Epithelial cell of esophagus (primary cell): ENCODE measurements at places on chromosomes 4 and X.

DNA sequence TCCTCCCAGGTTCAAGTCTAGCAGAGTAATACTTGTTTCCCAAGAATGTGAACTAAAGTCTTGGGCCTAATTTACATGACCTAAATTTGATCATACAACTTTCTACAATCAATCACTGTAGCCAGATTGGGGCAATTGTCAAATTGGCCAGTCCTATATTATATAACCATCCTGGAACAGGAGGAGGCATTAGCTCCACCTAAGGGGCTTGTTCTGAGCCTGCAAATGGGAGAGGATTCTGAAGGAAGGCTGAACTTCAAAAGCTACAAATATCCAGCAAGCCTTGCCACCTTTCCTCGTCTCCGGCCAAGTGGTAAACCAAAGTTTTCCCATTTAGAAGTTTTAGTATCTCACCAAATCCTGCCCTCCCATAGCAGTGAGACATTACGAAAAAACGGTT is 1289.6 kb upstream of the TENM3 start:
- DNase-seq = peak; percentile 24

DNA sequence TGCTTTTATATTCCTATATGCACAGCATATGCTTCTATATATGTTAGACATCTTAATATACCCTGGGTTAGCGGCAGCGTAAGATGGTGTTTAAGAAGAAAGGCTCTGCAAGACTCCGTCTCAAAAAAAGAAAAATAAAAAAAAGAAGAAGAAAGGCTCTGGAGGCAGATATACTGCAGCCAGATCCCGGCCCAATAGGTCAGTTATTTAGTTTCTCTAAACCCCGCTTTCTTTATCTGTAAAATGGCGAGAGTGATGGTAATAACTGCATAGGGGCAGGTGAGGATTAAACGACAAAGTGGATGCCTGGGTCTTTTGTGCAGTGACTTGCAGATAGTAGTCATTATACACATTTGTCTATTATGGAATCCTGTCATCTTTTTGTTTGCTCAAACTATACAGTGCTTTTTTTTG is 115.2 kb downstream of the NAA11 start:
- no peak for DNase-seq

- DNase-seq = no peak
Observed at GRCh38 chrX:5242091-5242790, 986.4 kb downstream of the NLGN4X start.

DNA sequence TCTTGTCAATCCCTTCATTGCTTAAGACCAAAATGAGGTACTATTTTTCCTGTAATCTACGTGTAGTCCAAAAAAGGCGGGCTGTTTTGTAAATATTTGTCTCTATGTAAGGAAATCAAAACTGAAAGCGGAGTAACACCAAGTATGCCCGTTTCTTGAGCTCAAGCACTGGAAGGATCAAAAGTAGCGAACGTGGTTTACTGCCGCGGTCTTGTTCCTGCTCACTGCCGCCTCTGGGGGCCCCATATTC is 71.5 kb downstream of the AFF1 start:
- DNase-seq = no peak

DNA sequence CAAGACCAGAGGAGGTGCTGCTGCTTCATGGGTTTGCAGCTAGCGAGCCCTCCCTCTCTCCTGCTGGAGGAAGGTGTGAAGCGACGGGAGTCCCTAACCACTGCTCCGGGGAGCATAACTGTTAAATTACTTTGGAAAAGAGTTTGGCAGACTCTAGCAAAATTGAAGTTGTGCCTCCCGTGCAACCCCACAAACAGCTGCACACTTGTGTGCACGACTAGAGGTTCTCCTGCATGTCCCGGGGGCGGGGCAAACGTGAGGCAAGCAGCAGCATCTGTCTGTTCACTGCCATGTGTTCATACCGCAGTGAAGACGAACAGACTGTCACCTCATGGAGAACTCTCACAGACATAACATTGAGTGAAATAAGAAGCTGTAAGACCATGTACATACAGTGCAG is 34.5 kb downstream of the TNIP2 start:
- no peak for DNase-seq

- DNase-seq = no peak
Observed at GRCh38 chrX:152212969-152213368, 74.6 kb upstream of the MAGEA10 start.

DNA sequence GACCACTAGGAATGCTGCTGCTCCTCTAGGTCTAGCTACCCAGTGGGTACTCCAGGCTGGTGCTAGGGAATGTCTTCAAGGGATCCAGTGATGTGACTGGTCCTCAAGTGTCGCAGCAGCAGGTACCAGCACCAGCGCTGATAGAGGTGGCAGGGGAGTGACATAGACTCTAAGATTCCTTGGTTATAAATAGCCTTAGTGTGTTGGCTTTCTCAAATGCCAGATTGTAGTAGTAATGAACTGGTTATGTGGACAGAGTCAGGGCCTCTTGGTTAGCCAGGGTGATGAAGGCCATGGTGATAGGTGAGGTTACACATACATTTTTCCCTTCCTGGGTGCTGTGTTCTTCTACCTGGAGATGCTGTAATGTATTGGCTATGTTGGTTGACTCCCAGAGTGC is 38.3 kb downstream of the DCLK2 start:
- DNase-seq = no peak

- peak; percentile 49 for DNase-seq
Observed at GRCh38 chrX:46574774-46575381, 1.3 kb downstream of the CHST7 start.

DNA sequence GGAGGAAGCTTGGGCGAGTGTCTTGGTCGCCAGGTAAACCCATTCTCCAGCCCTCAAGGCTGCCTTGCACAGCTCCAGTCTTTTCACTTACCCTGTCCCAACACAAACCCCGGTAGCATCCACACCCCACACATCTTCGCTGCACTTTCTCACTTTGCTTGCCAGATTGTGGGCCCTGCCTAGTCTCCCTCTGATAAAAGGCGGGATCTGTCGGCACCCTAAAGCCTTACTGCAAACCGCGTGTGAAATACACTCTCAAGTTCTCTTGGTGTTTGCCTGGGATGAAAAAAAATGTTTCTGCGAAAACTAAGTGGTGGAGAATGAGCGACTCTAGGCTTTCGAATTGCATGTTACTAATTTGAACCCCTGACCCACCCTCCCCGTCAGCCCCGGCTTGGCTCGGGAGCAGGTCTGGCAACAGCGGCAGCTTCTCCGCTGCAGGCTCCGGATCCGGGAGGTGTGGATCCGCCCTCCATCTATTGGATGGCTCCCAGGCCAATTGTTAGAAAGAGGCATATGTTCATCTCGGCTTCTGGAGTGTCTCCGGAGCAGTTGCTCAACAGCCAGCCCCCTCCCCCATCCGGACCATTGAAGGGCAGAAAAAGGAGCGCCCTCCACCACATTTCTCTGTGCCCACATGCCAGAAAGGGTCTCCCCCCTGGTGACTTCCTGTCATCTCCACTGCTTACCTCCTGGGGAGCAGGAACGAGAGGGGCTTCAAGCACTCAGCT is 3.0 kb upstream of the CITED1 start:
- DNase-seq = peak; percentile 72

GRCh38 chr4:127018381-127018780 is 614.4 kb upstream of the INTU start:
- no peak for DNase-seq

- DNase-seq = no peak
Observed at GRCh38 chr4:53012738-53013137, 150.6 kb downstream of the RASL11B start.

GRCh38 chr4:78417603-78418002 is 134.0 kb upstream of the ANXA3 start:
- peak; percentile 81 for DNase-seq

GRCh38 chr4:48068182-48068581 is 51.6 kb downstream of the NIPAL1 start:
- DNase-seq = no peak

- no peak for DNase-seq
Observed at GRCh38 chr4:113976741-113977525, 2.5 kb downstream of the ARSJ start.

GRCh38 chrX:124030520-124030919 is 69.0 kb downstream of the STAG2 start:
- DNase-seq = peak; percentile 44

DNA sequence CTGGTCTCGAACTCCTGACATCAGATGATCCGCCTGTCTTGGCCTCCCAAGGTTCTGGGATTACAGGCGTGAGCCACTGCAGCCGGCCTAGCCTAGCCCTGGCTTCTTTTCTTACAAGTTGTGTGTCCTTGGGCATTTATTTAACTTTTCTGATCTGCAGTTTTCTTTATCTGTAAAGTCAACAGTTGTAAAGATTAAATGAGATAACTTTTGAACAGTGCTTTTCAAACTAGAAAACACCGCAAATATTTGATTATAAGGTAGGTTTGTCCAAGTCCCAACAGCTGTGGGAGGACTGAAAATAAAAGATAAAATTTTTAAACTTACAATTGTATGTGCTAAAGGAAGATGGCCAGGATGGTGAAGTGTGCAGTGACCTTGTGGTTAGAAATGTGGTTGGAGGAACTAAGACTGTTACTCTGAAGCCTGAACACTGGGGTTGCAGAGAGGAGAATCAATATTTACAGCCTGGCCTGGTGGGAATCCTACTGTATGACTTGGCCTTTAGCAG is 44.8 kb downstream of the GSX2 start:
- no peak for DNase-seq

GRCh38 chrX:119648421-119648775 is 42.2 kb upstream of the NKRF start:
- DNase-seq = no peak

DNA sequence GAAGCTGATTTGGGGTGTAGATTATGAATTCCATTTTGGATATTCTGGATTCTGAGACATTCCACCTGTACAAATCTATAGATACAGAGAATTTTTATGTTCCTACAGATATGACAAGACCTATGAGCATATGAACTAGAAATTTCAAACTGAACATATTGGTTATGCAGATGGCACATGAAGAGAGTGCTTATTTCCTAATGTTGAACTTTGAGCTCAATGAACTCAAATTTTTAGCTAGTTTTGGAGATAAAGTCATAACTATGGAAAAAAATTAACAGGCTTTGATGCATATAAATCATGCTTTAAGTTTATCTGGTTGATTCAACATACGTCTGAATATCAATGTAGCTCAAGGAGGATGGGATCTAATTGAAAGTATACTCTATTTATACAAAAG is 8.9 kb downstream of the CHIC2 start:
- DNase-seq = no peak

- no peak for DNase-seq
Observed at GRCh38 chr4:76589402-76589801, 154.4 kb downstream of the SHROOM3 start.

- no peak for DNase-seq
Observed at GRCh38 chrX:40632199-40632598, 9.0 kb downstream of the MPC1L start.

- peak; percentile 43 for DNase-seq
Observed at GRCh38 chr4:74504212-74504611, 59.3 kb downstream of the AREG start.

GRCh38 chrX:9644335-9644734 is 121.3 kb downstream of the GPR143 start:
- no peak for DNase-seq

DNA sequence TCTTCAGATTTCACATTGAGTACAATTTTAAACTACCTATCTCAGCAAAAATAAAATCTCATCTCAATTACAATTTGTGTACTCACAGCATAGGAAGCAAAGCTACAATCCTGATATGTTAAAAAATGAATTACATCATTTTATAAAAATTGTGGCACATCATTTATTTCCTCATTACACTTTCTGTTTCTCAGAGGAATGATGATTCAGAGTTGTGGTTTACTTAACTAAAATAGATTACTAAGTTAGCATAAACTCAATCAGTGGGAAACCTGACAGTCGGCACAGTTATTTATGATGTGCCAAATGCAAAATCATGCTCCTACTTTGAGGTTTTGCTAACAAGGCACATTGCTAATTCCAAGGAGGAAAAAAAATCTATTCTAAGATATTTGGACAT is 325.0 kb downstream of the FBXO8 start:
- peak; percentile 54 for DNase-seq

GRCh38 chr4:174946246-174946645 is 28.1 kb downstream of the ADAM29 start:
- no peak for DNase-seq

GRCh38 chr4:174763454-174764104 is 65.5 kb downstream of the GLRA3 start:
- peak; percentile 16 for DNase-seq

GRCh38 chr4:184479516-184479950 is 5.2 kb upstream of the IRF2 start:
- DNase-seq = no peak

GRCh38 chr4:142776026-142776425 is 70.1 kb downstream of the INPP4B start:
- DNase-seq = no peak

- DNase-seq = peak; percentile 94
Observed at GRCh38 chrX:121781991-121782390, 734.6 kb downstream of the GLUD2 start.

- no peak for DNase-seq
Observed at GRCh38 chr4:8837181-8837841, 34.3 kb downstream of the HMX1 start.

DNA sequence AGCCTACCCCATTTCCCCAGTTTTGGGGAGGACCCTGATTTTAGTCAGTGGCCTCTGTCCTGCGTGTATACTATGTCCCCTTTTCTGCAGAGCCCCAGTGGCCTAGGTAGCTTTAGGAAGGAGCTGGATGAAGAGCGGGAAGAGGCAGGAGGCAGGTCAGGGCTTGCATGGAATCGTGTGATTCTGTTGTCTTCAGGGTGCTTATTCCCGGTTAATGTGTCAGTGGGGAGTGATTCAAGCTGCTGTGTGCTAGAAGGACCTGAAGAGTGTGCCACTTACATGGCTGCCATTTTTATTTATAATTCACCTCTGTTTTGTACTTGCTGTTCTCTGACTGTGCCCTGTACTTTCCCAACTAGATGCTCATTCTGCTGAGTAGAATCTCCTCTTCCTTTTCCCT is 127.3 kb upstream of the AMOT start:
- DNase-seq = peak; percentile 84

DNA sequence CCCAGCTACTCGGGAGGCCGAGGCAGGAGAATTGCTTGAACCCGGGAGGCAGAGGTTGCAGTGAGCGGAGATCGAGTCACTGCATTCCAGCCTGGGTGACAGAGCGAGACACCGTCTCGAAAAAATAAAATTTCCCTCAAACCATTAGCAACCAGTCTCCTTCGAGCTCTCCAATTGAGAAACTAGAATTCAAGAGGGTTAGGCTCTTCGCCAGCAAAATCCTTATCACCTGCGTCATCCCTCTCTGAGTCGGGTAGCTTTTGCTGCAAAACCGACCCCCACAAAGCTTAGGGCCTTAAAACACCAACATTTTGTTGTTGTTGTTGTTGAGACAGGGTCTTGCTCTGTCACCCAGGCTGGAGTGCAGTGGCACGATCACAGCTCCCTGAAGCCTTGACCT is 75.1 kb upstream of the DDX3X start:
- DNase-seq = no peak

DNA sequence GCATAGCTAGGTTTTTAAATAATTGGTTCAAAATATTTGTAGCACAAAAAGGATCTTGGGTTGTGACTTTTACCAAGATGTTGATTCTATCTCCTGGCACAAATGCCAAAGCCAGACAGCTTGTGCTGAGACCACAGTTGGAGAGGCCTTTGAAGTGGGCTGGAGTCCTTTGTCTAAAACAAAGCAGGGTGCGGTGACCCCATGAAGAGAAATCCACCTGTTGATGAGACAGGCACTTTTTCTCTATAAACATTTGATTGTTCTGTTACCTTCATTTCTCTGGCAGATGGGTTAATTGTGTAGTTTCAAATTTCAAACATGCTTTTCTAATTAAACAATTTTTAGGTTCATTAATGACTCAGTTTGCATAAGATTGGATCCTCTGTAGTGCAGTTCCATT is 56.7 kb downstream of the STOX2 start:
- no peak for DNase-seq
